ENCODE measurements at places on chromosomes 12 and 14.

GRCh38 chr12:52380271-52380694 lies 5.2 kb downstream of the KRT84 start:
- peak; percentile 25 for DNase-seq

DNA sequence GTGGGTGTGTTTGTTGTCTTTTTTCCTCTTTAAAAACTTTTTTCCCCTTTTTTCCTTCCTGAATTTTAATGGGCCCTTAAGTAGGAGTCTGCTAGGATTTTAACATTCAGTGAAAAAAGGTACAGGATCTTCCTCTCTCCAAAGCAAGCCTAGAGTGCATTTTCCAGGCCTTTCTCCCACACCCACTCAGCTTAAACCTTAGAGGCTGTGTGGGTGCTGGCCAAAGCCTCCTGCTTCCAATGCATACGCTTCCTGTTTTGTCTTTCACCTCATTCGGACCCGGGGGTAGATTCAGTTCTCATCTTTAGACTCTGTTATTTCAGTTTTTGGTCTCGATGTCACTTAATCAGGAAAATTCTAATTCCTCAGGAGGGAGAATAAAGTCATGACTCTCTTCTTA lies 51.2 kb downstream of the TMEM30B start:
- no peak for DNase-seq

DNA sequence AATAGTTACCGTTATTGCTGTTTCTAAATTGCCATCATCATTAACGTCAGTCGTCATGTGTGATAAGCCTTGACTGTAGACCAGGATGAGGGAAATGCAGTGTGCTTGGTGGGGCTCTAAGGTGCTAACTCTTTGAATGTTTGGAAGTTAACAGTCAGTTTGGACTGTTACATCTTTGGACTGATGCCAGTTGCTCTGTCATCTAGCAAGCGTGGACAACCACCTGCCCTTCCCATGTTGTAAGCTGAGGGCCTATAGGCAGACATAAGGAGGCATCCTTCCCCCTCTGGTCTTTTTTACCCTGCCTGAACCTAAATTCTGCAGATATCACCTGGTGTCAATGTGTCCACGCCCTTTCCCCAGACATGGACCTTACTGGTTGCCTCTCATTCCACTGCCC lies 94.4 kb downstream of the PPP2R5C start:
- DNase-seq = no peak

- DNase-seq = no peak
Observed at GRCh38 chr12:75727577-75727976, 216.2 kb upstream of the KRR1 start.

DNA sequence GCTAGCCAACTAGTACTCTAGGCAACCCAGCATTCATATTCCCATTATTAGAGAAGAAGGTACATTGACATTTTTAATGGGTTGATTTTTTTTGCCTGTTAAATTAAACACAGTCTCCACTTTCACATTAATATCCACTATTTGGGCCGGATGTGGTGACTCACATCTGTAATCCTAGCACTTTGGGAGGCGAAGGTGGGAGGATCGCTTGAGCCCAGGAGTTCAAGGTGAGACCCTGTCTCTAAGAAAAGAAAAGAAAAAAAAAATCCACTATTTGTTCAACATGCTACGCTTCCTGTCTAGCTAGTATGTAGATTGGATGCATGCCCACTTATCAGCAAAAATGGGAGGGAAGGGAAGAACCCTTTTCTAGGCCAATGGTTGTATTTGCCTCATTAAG lies 7.1 kb upstream of the CRADD start:
- DNase-seq = no peak
